Ecto neural progenitor cell (in vitro differentiated cells): ENCODE measurements at places on chromosomes 13 and 19.

DNA sequence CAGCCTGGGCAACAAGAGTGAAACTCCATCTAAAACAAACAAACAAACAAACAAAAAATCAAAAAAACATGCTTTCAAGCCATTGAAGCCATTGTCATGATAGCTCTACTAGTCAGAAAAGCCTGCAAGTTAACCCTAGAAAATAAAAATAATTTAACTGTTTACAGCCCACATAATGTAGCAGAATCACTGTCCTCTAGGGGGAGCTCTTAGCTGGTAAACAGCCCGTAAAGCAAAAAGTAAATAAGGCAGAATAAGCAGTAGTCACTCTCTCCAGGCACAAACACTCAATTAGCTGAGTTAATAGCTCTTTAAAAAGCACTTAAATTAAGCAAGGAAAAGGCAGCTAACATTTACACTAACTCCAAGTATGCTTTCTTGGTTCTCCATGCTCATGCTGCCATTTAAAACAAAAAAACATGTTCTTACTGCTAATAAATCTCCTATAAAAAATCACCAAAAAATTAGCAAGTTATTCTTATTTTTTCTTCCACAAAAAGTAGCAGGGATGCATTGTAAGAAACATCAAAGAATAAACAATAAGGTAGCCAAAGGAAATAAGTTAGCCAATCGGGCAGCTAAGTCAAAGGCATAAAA, 11.3 kb downstream of the LILRB4 start:
- no peak for DNase-seq

DNA sequence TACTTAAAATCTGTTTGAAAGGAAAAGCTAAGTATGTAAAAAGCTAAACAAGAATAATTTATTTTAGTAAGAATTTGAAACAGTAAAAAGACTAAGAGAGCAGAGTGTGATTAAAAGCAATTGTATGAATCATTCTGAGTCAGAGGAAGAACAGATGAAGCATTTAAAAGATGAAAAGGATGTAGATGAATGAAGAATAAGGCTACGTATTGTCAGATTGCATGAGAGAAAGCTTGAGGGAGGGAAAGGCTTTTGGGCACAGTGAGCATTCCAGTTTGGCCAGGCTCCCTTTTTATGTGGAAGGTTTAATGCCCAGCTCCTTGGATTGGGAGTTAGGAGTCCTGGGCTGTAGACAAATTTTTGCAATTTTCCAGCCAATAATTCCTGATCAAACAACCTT, 117.7 kb downstream of the FREM2 start:
- DNase-seq, result no peak

DNA sequence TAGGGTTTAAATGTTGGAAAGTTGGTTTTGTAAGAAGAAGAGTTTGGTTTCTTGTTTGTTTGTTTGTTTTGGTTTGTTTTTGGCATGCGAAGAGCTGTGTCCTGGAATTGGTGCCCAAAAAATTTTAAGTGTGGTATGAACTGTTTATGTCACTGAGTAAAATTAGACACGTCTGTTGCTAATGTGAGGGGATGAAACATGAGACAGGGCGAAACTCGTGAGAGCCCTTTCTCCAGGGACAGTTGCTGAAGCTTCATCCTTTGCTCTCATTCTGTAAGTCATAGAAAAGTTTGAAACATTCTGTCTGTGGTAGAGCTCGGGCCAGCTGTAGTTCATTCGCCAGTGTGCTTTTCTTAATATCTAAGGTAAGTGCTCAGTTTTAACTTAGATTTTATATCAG, at the start of gene SGCG:
TSS of gene SGCG (plus strand) at position 269 of the 400 bp plus-strand sequence. CDS start 22,716 bp downstream, outside the sequence.
- no peak for DNase-seq

- DNase-seq, result no peak
These were observed 5.8 kb upstream of the KBTBD7 start for GRCh38 chr13:41200126-41200525.

DNA sequence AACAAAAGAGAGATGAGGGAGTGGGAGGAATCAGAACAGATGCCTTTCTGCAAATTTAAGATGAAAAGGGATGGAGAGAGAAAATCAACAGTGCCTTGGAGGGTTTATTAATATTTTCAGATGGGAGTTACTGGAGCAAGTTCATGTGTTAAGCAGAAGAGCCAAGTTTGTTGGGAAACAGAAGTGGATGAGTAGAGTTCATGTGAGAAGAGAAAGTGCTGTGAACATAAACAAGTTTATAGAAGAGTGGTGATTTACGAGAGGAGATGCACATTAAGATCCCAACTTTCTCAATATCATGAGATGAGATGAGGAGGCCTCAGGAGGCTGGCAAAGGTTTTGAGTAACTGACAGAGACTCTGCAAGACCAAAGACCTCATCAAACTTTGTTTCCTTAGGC, 274.1 kb upstream of the HTR2A start:
- no peak for DNase-seq

- no peak for DNase-seq
These were observed 3.0 kb downstream of the PPP6R1 start for GRCh38 chr19:55255618-55256423.

DNA sequence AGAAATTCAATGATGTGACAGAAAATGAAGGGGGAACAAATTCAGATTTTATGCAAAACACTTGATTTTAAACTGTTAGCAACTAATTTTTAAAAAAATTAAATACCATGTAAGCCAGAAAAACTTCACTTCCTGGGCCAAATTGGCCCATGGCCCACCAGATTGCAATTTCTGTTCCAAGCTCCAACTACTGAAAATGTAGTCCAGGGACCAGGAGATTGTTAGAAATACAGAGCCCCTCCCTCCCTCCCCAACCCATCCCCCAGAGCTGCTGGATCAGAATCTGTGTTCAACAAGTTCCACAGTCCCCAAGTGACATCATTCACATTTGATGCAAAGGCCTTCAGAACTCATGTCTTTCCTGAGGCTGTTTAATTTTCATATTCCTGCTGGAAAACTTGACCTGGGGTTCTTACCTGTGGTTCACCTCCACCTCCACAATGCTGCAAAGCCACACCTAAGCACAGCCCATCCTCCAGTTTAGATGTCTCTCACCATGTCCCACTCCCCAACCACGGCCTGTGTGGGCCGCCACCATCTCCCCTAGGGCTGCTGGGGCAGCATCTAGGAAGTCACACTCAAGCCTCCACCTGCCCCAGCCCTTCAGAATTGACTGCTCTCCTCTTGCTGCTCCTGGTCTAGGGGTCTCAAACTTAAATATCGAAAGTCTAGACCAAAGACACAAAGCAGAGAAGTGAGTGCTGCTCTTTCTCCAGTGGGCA, 482.0 kb downstream of the UQCRFS1 start:
- DNase-seq, result no peak

DNA sequence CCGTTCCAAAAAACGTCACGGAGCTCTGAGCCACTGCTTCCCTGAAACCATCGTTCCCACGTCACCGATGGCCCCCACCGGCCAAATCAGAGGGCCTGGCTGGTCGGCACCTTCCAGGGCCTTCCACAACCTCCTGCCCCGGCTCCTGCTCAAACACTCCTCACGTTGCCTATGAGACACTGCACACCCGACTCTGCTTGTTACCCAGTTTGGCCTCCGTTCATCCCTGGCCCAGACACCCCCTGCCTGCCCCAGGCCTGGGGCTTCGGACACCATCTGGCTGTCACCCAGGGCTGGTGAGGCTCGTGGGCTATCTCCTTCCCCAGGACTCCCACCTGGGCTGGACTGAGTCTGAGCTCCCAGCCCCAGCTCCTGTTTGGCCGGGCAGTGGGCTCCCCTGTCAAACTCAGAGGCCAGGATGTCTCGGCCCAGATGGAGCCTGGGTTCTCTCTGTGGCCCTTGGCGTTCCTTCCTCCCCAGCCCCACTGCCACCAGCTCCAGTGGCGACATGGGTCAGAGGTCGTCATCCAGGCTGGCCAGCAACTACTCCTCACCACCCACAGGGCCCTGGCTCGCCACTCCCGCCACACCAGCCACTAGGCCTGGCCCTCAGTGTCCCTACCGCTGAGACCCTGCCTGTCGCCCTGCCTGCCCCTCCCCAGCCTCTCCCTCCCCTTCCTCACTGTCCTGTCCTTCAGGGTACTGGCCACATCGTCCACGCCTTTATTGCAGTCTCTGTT, 17.7 kb downstream of the CERS1 start:
- DNase-seq, result no peak

GRCh38 chr13:64782466-64782865, 2447.7 kb downstream of the PCDH9 start:
- DNase-seq, result no peak

DNA sequence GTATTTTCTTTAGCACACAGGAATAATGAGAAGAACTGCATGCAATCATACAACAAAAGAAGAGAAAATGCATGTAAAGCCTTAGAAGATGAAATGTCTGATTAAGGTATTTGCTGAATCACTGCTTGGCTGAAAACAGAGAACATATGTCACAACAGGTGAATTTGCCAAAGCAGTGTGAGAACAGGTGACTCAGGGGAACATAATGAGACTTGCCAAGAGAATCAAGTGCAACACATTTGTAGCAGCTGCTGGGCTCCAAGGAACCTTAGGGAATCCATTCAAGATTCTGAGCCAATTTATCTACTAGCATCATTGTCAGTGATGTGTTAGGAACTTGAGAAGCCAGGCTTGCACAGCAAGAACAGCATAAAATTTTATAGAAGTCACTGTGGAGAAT, 273.1 kb downstream of the PCDH20 start:
- DNase-seq, result no peak

- peak; percentile 88 for DNase-seq
These were observed 62.3 kb downstream of the CHST8 start for GRCh38 chr19:33683881-33684537.

GRCh38 chr13:30818323-30818960, 83.1 kb downstream of the ALOX5AP start:
- no peak for DNase-seq

DNA sequence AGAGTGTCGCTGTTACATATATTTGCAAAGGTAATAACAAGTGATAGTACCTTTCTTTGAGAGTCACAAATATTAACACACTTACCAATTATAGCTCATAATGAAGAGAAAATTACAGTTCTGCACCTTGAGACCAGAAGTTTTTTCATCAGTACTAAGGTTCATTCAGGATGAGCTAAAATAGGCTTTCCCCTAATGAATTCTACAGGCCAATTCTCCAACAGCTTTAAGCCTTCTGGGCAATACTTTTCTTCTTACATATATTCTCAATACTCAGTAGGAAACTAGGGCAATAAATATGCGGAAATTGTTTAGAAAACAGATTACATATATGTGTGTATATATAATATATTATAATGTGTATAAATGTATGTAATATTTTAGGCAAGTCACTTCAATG, 2672.8 kb upstream of the PCDH20 start:
- DNase-seq, result no peak

DNA sequence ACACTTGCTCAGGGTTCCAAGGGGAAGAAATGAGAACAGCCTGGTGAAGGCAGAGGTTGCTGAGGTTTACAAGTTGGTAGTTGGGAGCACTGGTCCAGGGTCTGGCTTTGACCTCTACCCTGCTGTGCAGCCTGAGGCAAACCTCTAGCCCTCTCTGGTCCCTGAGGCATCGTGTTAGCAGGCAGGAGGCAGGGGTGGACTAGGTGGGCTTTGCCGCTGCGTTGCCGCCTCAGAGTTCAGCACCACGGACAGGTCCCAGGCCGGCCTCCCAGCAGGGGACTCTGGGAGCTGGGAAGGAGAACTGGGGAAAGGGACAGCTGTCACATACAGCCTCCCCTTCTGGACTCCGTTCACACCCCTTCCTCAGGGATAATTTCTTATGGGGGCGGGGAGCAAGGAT, 3.1 kb downstream of the NCAN start:
- peak; percentile 91 for DNase-seq

GRCh38 chr13:106261450-106261849, 274.0 kb downstream of the EFNB2 start:
- no peak for DNase-seq

DNA sequence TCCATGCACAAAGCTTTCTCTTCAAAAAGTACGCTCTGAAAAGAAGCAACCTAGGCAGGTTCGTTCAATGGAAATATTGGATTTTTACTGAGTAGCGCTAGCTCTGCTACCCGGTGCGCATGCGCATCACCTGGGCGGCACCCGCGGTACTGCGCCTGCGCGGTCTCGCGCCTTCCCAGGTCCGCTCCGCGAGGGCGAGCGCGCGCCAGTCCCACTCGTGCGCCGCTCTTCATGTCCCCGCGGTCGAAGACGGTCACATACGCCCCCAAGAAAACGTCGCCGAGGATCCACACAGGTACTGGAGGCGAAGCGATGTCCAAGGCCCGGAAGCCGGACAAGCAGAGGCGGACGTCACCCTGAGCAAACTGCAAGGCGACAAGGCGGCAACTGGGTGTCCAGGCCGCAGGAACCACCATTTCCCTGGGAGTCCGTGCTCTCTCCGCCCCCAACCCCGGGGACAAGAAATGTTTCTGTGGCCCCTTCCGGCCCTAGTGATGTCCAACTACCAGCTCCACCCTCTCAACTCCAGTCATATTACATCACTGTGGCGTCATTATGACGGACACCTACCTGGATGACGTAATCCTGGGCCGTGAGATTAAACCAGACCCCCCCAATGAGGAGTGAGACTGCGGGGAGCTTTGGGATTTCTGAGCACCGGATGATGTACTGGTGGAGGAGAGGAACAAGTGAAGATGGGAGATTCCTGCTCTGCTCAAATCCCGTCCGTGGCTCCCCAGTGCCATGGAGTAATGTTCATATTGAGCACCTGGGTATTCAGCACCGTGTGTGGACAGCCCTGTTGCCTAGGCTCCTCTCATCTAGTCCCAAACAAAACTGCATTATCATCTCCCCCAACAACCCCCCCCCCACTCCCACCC, 4.8 kb upstream of the KCNC3 start:
- peak; percentile 91 for DNase-seq

DNA sequence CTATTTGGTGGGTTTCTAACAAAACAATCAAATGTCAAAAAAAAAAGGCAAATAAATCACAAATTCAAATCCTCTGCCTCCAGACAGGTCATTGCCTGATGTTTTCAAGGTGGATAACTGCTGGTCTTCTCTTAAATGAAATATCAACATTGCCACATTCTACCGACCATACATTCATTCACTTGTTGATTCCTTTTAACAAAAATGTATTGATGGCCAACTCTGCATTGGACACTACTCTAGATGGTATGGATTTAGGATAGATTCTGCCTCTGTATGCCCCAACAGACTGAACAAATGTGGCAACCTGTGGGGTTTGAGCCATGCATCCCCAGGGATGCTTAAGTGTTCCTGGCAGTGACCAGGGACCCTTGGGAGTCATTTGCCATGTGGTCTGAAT, 87.6 kb upstream of the STK24 start:
- no peak for DNase-seq

DNA sequence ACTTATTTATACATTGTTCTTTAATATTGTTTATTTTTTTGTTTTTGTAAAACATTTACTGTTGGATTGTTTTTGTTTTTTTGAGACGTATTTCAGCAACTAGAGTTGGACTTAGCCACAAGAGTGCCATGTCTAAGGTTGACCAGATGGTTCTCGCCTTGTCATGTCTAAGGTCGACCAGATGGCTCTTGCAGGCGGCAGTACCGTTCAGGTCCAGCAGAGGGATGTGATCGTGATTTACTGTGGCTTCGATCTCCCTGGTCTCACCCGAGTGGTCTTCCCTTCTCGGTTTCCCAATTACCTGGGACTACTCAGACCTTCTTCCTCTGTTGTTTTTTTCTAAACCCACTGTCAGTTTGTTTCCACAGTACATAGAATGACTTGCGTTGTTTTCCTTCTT, 1438.6 kb downstream of the UQCRFS1 start:
- DNase-seq, result peak; percentile 34
